ENCODE measurements at places on chromosomes 7 and 10.

DNA sequence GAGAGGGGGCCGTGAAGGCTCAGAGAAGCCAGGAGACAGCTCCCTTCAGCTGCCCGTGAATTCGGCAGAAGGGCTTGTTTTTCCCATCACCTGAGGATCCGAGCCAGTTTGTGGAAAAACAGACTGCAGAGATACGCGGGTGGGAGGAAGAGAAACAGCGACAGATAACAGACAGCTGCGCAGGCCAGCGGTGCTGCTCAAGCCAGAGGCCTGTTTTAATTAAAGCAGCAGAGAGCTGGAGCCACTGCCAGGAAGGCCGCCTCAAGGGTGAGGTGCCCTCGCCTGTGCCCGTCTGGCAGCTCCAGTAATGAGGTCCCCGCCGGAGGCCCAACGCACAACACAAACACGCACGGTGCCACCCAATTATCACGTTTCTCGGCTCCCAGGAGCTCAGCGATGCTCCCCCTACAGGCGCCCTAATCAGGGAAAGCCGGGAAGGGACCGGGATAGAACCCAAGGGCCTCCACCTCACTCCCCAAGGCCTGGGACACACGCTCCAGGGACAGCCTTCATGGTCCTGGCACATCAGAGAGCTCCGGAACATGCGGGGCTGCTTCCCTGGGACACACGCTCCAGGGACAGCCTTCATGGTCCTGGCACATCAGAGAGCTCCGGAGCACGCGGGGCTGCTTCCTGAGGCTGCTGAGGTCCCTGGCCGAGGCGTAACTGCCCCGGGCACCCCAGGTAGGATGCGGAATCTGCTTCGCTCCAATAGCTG lies 60.6 kb upstream of the DNAAF5 start:
- no peak for DNase-seq

- DNase-seq, result no peak
Measured at GRCh38 chr10:48507933-48508790, 96.7 kb downstream of the ARHGAP22 start.

DNA sequence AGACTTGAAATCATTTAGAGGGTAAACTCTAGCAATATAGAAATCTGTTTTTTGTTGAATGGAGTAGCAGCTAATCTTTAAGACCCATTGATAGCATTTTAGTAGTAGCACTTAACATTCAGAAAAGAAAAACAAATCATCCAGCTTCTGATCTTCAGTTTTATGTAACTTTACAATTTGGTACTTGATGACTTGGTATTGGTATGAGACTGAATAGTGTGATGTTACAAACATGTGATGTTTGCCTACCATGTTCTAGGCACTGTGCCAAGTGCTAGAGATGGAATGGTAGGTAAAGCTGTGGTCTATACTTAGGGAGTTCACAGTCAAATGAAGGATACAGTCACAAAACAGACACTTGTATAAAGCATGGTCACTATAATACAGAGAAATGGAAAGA lies 21.3 kb downstream of the ZEB1 start:
- DNase-seq, result no peak

GRCh38 chr10:69409968-69410367 lies 6.8 kb downstream of the TACR2 start:
- no peak for DNase-seq

DNA sequence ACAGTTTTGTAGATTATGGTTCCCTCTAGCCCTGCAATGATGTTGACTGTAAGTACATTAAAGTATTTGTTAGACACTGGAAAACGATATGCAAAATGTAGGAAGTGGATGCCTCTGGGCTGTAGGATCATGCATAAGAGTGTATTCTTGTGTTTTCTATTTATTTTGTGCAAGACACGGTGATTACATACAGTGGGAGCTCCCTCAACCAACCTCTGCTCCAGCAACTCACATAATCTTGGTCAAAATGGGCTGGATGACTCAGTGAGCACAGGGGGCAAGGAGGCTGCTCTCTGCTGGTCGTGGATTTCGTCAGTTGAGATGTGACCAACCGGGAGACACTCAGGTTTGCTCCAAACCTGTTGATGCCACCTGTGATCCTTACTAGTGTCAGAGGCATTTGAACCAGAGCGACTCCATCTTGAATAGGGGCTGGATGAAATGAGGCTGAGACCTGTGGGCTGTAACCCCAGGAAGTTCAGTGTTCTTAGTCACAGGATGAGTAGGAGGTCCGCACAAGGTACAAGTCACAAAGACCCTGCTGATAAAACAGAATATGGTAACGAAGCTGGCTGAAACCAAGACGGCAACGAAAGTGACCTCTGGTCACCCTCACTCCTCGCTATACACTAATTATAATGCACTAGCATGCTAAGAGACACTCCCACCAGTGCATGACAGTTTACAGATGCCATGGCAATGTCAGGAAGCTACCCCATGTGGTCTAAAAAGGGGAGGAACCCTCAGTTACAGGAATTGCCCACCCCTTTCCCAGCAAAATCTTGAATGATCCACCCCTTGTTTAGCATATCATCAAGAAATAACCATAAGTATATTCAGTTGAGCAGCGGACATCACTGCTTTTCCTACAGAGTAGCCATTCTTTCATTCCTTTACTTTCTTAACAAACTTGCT lies 56.4 kb upstream of the FAM20C start:
- DNase-seq, result no peak

- no peak for DNase-seq
Measured at GRCh38 chr10:52639652-52640051, 132.9 kb downstream of the MBL2 start.

DNA sequence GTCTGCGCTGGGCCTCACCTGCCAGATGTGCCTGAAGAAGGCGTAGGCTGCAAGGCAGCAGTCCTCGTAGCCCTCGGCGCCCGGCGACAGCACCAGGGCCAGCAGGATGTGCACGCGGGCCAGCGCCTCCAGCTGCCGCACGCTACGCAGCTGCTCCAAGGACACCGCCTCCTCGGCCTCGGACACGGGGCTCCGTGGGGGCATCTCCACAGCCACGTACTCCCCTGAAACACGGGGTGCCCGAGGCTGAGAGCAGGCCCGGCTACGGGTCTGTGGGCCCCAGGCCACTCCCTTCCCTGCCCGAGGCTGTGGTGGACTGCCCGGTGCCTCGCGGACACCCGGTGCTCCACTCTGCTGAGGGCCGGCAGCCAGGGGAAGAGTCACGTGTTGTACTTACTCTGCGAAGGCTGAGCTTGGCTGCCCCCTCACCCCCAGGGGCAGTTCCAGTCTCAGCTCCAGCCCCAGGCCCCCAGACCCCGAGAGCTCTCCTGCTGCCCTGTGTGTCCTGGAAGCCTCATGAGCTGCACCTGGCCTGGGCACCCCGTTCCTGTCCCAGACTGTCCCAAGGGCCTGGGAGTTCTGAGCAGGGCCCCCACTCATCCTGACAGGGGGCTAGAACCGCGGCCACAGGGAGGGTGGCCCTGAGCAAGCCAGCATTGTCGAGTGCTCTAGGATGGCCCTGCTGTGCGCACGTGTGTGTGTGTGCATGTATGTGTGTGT lies 62.8 kb downstream of the CFAP46 start:
- DNase-seq, result no peak

GRCh38 chr10:51159841-51160240 lies 85.6 kb downstream of the PRKG1 start:
- no peak for DNase-seq

GRCh38 chr10:125775491-125776106 lies at the start of gene MMP21:
TSS of gene MMP21 (minus strand) at chr10:125775821. CDS start at chr10:125775821, 0 bp downstream.
- no peak for DNase-seq

DNA sequence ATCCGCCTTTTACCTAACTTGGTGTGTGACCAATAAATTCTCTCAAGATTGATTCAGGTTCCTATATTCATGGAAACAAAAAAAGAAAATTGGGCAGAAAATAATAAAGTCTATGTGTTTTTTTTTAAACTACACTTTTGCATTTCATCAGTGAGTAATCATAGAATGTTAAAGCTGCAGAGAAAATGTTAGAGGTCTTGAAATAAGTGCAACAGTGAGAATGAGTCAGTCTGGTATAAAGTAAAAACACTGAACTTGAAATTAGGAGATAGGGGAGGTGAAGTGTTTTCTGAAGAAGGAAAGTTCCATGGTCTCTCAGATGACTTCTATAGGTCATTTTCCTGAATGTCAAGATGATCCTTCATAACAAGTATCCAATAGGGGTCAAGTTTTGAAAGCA lies 202.6 kb upstream of the NRP1 start:
- no peak for DNase-seq

- no peak for DNase-seq
Measured at GRCh38 chr10:29050081-29050480, 238.8 kb upstream of the LYZL1 start.

DNA sequence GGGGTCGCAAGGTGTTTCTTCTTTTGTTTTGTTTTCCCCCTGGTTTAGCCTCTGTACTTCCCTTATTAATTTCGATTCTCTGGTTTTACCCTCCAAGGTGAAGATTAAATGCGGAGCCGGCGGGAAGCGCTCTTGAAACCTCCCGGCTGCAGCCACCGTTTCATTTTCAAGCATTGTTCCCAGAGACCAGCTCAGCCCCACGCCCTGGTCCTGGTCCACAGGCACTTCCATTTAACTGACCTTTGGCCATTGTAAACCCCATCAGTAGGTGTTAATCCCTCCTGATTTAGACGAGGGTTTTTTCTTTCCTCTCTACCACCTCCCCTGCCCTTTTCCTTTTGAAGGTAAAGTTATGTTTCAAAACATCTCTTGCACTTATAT lies 39.2 kb upstream of the ENO4 start:
- DNase-seq, result no peak

GRCh38 chr7:37771801-37772200 lies 76.6 kb upstream of the NME8 start:
- no peak for DNase-seq

GRCh38 chr7:46786995-46787394 lies 794.9 kb downstream of the TNS3 start:
- DNase-seq, result no peak

DNA sequence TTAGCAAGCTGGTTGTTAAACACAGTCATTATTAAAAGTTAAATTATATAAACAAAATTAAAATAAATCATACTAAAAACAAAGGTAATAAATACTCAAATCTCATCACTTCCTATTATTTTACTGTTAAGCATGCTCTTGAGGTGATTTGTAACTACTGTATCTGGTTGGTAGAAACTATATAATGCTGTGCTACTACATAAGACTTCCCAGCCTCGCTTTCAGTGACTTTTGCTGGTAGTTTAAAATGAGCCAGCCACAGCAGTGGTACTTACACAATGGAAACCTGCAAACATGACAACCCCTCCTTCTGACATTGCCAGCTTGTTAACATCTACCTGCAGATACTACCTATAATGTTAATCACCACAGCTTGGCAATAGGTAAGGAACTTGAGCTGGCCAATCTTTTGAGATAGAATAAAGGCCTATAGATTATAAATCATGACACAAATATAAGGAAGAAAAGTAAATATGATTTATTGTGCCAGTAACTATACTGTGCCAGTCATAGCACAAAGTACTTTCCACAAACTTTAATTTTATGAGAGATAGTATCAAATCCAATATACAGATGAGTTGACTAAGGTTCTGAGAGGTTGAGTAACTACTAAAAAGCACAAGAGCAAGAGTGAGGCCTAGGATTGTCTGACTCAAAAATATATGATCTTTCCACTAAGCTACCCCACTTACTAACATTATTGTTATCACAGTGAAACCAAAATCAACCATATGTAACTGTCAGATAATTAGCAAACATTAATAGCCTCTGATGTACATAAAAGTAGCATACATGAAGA lies 181.1 kb upstream of the ASAH2 start:
- DNase-seq, result no peak

DNA sequence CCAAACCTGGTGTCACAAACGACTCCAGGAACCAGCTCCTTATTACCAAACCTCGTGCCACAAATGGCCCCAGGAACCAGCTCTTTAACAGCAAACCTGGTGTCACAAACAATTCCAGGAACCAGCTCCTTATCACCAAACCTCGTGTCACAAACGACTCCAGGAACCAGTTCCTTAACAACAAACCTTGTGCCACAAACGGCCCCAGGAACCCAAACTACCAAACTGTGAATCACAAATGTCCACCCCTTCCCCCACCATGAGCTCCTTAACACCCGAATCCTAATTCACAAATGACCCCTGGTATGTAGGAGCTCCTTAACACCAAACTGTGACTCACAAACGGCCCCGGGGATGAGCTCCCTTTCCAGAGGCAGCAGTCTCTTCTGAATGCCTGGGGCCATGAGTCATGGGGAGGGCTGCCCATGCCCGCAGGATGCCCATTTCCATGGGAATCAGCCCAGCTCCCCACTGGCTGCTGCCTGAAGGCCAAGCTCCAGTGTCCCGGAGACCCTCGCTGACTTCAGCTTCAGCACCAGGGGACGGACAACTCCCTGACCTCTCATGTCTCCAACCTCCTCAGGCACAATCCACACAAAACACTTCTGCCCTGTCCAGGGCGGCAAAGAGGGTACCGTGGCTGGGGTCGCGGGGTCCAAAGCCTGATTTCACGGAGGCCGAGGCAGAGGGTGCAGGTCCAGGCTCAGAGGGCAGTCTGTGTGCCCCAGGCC lies 213.1 kb downstream of the ELFN1 start:
- DNase-seq, result no peak

GRCh38 chr7:157018328-157018996 lies 8.0 kb upstream of the MNX1 start:
- no peak for DNase-seq

DNA sequence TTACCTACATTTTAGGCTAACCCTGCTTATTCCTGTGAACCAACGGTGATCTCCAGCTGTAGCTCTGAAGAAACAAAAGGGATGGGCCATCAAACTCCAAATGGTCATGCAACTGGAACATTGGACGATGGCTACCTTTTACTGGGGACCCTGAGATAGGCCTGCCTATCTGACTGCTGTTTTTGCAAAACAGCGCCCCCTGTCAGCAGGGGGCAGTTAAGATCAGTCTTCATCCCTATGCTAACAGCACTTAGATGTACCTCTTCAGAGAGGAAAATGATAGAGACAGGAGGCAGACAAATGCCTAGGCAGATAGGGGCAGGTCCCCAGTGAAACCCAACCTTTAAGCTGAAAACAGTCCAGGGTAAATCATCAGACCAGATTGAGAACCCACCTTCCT lies 1085.4 kb upstream of the SORCS1 start:
- no peak for DNase-seq

- no peak for DNase-seq
Measured at GRCh38 chr7:90611115-90611514, 15.0 kb downstream of the CDK14 start.

DNA sequence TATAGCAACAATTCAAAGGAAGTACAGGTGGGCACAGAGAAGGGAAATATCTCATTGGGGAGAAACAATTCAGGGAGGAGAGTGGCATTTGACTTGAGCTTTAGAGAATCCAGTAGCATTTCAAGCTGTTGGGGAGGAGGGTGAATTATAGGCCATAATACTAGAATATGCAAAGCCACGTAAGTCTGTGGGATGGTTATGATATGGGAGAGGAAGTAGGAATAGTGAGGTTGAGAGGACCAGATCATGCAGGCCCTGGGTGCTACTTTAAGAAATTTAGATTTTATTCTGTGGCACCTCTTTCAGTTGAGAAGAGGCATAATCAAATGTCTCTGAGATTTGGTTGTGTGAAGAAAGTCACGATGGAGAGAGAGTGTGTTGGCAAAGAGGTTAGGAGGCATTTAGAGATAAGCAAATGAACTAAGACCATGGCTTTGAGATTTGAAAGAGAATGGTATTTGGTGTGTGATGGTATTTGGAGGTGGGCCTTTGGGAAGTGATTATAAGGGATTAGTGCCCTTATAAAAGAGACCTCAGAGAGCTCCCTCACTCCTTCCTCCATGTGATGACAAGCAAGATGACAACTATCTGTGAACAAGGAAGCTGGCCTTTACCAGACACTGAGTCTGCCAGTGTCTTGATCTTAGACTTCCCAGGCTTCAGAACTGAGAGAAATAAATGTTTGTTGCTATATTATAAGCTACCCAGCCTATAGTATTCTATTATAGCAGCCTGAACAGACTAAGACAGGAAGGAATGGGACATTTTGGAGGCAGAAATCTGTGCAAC lies 15.1 kb downstream of the ADD3 start:
- DNase-seq, result no peak

- DNase-seq, result no peak
Measured at GRCh38 chr7:92636018-92636560, 45.9 kb upstream of the FAM133B start.

Measured in CD4-positive, alpha-beta T cell (primary cell).